GM20000 (cell line): ENCODE measurements at places on chromosomes 12 and 14.
A peak's percentile ranks its signal among the peaks of the same experiment; 100 is the strongest.

DNA sequence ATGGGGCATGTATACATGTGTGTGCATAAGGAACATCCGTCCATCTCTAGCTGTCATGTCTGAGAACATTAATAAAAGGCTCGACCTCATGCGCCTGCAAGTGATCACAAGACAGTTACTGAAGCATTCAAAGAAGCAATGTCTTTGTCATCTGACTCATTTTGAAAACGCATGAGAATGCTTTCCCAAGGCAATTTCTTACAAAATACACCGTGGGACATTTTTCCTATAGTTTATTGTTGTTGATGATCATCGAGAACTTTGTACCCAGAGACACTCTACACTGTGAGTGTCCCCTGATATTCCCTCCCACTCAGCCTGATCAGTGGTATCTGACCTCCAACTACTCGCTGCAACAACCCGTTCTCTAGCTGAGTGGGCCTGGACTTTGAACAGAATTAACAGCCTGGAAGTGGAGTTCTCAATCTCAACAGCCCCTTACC lies 68.1 kb downstream of the ETV6 start:
- DNase-seq: no peak

DNA sequence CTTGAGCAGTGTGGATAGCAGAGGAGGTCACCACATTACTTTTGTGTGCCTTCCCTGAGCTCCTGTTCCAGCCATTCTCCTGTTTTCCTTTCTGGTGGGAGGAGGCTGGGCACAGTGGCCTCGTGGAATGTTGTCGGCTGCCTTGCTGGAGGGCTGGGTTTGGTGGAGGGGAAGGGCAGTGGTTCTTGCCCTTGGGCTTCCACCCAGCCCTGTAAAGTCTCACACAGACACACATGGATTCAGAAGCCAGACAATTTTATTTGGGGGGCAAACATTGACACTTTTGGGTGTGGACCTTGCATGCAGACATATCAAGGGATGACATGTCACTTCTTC lies 866 bp downstream of the NPFF start:
- DNase-seq: no peak

DNA sequence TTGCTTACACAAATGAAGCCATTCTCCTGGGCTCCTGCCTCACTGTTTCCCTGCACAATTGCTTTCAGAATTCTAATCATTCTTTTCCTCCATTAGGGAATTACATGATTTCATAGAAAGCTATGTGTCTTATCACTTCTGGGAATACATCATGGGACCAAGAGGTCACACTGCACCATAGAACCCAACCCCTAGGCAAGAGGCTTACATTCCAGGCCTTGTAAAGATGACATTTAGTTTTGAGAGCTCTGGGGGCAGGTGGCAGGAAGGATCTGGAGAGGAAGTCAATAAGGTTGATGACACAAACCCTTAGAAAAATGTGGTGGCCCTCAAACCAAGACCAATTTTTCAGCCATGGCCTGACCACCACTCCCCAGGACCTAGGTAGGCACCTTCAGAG lies 57.1 kb downstream of the NUAK1 start:
- DNase-seq: no peak

DNA sequence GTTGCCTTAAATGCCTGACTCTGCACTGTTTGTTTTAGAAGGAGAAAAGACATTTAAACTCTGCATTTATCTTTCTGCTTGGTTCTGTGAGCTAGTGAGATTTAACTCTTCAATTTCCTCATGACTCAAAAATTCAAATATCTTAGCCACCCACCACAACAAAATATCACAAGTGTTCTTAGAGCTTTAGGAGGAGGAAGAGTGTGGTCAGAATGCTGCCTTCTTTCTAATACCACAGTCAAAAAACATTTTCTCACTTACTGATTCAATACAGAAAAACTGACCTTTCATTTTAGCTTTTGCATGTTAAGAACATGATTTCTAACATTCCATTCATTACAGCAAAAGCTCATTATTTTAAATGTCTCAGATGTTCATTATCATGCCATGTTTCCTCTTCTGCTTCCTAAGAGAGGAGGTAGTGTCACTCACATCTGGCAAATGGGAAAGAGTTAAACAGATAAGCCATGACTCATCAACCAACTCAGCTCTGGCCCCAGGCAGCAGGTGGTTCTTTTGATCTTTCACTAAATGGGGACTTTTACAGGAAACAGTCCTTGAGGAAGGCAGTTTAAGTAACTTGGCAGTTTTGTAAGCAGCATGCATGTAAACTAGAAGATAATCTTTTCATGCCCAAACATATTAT lies 56.4 kb upstream of the RNU6-8 start:
- DNase-seq: peak; percentile 37

DNA sequence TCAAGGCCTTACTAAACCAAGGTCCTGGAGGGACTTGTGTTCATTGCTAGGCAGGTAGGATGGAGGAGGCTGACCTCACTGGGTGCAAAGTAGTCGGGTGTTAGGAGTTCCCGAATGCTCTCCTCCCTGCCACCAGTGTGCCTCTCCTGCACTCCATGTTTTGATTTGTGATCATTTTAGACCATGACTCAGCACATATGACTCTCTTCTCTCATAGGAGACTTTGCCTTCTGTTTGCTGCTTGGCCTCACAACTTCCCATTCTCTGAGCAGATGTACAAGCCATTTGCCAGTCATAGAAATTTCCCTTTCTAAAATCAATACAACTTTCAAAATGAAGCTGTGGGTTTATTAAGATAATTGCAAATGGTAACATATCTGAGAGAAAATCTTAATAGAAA lies 46.6 kb upstream of the LRIG3 start:
- DNase-seq: no peak

DNA sequence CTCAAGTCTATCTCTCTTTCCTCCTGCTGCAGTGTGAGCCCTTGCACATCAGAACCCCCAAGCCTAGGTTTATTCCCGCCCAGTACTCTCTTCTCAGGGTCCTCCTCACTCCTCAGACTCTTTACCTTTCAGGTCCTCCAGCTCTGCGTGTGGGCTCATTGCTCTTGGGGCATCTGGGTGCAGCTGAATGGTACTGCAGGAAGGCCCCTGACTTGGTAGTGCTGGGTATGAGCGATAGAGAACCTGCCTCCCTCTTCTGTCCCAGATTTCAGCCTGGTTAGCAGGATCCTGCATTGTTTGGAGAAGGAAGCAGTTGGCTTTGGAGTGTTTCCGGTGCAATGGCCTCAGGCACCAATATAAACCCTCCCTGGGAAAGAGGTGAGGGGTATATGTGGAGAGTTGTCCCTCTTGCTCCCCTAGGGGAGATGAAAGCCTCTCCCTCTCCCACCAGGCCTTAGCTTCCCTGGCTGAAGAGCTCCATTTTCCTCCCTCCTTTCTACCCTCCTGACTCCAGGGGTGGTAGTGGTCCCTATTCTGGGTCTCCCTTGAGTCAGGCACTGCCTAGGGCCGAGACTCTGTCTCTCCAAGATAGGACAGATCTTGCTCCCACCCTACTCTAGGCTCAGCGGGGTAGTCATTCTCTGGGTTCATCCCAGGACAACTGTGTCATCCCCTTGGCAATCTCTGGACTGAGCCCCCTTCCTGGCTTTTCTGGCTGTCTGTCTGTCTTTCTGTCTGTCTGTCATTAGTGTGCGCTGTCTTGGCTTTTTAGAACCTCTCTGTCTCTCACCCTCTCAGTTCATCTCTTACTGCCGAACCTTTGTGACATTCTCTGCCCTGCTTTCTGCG lies 3.8 kb downstream of the LRP1 start:
- no peak for DNase-seq

DNA sequence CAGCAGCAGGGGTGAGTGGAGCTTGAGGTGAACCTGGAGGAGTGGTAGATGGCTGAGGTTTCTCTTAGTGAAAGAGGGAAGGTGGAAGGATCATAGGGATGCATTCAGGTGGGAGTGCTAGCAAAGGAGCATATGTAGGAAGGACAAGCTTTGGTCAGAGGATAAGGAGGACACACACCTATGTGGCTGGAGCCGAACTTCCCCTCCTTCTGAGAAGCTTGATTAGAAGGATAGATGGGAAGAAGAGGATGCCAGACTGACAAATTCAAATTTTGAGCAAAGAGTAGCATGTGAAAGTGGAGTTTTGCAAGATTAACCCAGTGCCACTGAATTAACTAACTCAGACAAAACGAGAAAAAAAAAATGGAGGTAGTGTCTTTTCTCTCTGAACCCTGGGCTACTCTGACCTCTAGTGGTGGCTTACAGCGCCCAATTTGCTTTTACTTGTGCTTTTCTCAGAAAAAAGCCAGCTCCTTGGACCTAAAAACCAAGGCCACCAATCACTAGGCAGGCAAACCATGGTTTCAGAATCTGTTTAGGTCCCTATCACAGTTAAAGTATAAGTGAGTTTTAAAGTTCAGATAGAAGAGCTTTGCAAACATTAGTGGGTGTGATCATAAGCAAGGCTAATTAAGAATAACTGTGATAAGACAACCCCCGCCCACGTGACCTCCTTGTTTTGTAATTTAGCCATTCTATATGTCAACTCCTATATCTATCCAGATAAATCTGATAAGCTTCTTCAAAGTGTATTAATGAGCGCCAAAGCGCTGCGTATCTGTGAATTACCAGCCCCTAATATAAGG lies 15.5 kb downstream of the EMP1 start:
- peak; percentile 65 for DNase-seq

GRCh38 chr14:54501480-54501879 lies 8.2 kb upstream of the CGRRF1 start:
- DNase-seq: no peak

GRCh38 chr12:85424581-85425348 lies 144.7 kb downstream of the ALX1 start:
- peak; percentile 35 for DNase-seq

GRCh38 chr12:72304751-72305150 lies 32.6 kb downstream of the TRHDE start:
- DNase-seq: no peak

DNA sequence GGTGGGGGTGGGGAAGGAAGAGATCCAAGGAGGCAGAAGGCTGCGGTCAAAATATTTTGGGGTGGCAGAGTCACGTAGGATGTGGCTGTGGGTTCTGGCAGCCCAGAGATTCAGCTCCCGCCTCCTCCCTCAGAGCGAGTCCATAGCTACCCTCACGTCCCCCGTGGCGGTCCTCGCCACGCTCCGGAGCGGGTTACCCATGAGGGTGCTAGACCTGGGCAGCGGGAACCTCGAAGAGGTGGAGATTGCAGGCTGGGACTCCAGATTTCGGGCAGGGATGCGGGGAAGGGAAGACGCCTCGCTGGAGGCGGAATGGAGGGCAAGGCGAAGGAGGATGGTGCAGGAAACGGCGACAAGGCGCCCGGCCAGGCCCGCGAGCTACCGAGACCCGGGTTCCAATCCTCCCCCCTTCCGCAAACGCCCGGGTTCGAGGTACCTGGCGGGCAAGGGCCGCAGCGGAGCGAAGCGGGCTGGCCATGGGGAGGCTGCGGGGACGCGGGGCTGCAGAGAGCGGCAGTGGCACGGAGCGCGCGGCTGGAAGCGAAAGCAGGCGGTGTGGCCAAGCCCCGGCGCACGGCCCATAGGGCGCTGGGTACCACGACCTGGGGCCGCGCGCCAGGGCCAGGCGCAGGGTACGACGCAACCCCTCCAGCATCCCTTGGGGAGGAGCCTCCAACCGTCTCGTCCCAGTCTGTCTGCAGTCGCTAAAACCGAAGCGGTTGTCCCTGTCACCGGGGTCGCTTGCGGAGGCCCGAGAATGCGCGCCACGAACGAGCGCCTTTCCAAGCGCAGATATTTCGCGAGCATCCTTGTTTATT lies 46.2 kb downstream of the BCAT1 start:
- peak; percentile 61 for DNase-seq

GRCh38 chr14:63542231-63542999 lies 762 bp downstream of the PPP2R5E start:
- peak; percentile 35 for DNase-seq

GRCh38 chr12:102847131-102847530 lies 69.9 kb downstream of the PAH start:
- DNase-seq: no peak

- no peak for DNase-seq
Observed at GRCh38 chr12:125395583-125396215, 330.5 kb downstream of the AACS start.

DNA sequence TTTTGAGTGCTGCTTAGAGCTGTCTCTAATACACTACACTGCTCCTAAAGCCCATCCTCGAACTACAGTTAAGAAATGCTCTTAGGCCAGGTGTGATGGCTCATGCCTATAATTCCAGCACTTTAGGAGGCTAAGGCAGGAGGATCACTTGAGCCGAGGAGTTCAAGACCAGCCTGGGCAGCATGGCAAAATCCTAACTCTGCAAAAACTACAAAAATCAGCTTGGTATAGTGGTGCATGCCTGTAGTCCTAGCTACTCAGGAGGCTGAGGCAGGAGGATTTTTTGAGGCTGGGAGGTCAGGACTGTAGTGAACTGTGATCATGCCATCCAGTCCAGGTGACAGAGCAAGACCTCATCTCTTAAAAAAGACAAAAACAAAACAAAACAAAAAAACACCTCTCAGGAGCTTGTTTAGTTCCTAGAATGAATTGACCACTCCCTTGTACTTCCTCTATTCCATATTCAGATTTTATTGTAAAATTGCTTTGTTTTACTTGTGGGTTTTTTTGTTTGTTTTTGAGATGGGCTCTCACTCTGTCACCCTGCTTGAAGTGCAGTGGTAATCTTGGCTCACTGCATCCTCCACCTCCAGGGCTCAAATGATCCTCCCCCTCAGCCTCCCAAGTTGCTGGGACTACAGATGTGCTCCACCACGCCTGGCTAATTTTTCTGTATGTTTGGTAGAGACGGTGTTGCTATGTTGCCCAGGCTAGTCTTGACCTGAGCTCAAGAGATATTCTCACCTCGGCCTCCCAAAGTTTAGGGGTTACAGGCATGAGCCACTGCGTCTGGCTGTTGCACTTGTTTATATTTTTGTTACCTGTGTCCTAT lies 13.6 kb downstream of the MDM2 start:
- DNase-seq: no peak

GRCh38 chr14:70573050-70573449 lies 27.4 kb downstream of the MED6 start:
- no peak for DNase-seq

GRCh38 chr12:124428792-124429281 lies 133.9 kb downstream of the RFLNA start:
- DNase-seq: no peak

DNA sequence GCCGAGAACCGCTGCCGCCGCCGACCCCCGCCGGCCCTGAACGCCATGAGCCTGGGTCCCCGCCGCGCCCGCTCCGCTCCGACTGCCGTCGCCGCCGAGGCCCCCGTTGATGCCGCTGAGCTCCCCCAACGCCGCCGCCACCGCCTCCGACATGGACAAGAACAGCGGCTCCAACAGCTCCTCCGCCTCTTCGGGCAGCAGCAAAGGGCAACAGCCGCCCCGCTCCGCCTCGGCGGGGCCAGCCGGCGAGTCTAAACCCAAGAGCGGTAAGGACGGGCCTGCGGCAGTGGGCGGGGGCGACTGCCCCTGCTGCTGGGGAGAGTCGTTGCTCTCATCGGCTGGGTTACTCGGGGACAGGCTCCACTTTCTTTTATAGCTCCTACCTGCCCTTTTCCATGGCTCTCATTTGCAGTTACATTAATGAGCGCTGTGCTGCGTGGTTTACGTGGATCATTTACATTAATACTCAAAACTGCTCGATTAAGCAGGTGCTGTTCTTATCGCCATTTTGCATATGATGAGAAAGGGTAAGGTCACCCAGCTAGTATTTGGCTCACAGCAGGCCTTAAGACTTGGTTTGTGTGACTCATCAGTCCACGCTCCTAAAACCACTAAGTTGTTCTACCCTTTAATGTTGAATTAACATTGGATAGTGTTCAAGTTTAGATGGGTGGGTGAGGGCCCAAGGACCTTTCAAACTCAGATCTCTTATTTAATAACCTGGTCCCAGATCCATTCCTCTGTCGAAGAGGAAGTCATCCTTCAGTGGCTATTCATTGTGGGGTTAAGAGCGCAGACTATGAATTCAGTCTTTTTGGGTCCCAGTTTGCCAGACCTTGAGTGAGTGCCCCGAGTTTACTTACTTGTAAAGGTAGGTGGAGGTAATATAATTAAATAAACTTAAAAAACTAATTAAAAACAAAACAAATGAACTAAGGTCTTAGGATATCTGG lies 823 bp downstream of the RNF10 start:
- peak; percentile 75 for DNase-seq
